ENCODE measurements at places on chromosomes 3 and 15.

GRCh38 chr3:67685499-67685898 is 31.1 kb upstream of the SUCLG2 start:
- DNase-seq, result no peak

DNA sequence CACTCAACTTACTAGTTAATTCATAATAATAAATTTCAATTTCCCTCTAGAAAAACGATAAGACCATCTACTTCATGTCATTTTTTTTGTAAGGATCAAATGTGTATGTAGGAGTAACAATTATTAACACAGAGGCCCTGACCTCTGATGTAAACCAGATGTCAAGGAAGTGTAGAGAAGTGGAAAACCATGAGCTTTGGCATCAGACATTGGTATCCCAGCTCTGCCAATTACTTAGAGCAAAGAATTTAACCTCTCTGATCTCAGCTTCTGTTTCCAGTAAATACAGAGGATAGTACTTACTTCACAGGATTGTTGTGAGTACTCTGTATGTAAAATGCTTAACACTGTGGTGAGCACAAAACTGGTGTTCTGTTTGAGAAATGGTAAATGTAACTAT is 17.5 kb downstream of the AQR start:
- no peak for DNase-seq

DNA sequence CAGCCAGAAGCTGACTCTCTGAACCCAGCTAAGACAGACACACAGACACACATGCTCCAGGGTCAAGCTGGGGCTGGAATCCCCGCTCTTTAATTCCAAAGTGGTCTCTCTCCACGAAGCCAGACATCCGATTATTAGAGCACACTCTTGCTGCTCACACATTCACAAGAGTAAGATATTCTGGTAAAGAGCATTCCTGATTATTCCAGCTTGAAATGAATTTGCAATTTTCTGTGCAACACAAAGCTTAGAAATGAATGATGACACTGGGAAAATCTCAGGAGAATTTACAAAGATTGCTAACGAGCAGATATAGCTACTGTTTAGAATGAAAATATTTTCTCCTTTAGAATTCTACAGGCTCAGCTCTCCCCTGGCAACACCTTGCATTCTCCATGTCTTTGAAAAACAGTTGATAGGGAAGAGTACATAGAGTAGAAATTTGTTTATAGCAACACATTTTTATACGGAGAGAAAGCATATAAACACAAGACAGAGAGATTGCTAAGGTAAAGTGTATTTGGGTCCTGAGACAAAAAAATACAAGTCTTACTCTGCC is 80.6 kb upstream of the EIF1B start:
- no peak for DNase-seq

GRCh38 chr3:112352720-112353119 is 19.8 kb downstream of the CD200 start:
- no peak for DNase-seq

- DNase-seq, result no peak
Observed at GRCh38 chr3:60047426-60048200, 997.8 kb upstream of the CFAP20DC start.

All from NCI-H1930 (cell line).